Stromal cell of bone marrow (primary cell): ENCODE measurements at places on chromosomes 2 and 18.
A peak's percentile ranks its signal among the peaks of the same experiment; 100 is the strongest.

- DNase-seq, result no peak
These were observed 94.7 kb upstream of the CDKL4 start for GRCh38 chr2:39338502-39338901.

DNA sequence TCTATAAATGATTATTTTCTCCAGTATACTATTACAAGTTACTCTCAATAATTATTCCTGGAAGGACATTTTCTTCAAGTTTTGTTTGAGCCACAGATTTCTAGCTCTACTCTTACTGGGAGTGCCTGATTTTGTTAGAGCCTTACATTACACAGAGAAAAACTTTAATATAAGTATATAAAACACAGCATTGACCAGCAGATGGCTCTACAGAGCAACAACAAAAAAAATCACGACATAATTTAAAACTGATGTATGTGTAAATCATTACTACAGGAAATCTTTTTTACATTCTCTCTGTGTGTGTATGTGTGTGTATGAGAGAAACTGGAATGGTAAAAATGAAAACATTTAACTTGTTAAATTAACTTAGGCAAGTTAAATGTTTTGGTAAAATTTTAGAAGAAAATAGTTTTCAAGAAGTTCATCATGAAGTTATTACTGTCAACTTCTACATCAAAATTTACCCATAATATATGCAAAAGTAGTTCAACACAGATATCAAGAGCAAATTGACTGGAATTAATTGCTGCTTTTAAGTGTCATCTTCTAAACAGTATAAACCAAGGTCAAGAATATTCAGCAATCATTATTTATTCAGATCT, 103.3 kb downstream of the MDH1 start:
- peak; percentile 33 for DNase-seq

- peak; percentile 30 for DNase-seq
These were observed 467.7 kb upstream of the ID2 start for GRCh38 chr2:8214036-8214615.

DNA sequence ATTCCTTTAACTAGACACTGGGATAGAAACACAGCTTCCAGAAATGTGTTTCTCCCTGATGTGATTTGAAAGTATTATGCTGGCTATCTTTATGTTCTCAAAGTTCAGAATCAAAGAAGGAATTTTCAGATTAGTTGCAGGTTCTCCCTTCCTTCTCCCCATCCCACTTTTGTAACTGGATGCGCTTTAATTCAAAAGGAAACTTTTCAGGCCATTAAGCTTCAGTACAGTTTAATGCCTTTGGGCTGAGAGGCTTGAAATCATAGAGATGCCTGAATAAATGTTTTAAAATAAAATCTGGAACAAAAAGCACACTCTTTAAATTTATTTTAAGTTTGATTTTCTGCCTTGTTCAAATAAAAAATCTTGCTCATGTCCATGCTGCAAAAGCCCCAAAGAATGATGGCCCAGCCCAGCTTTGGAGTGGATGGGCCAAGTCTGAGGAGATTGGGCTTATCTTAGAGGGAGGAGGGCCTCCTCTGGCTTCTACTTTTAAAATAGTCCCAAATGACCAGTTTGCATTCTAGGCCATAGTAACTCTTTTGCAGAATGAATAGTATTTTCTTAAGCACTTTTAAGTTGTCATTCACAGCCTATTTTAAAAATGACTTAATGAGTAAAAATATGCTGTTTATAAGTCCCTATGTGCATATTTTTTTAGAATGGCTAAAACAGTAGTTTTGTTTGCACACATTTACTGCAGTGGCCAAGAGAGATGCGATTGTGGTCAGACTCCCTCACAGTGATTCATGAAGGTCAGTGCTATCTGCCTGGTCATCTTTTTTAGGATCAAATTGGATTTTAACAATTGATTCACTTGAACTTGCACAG, 129.2 kb downstream of the MTX2 start:
- DNase-seq, result no peak

GRCh38 chr2:63424329-63425078, 163.8 kb downstream of the WDPCP start:
- peak; percentile 3 for DNase-seq

- no peak for DNase-seq
These were observed 51.3 kb downstream of the SERTAD2 start for GRCh38 chr2:64602436-64602835.

DNA sequence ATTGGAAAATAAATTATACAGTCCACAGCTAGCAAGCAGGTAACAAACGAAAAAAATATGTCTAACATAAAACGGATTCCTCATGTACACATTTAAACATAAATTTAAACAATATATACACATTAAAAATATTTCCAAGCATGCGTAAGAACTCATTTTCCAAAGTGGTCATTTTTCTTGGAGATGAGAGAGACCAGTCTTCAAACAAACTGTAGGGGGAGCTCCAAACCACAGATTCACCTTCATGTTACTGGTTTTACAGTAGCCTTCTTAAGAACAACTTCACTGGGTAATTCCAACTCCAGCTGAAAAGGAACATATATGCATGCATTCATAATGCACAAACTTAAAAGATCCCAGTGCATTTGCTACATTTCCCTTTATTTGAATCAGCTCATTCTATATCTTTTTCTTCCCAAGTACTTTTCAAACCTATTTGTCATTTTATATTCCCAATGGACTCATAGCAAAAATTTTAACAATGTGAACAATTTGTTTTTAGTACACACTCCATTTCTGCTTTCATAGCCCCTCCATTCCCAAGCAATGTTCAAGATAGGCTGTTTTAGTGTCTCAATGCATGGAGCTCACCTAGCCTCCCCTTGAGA, 4.7 kb upstream of the STAMBP start:
- peak; percentile 68 for DNase-seq

DNA sequence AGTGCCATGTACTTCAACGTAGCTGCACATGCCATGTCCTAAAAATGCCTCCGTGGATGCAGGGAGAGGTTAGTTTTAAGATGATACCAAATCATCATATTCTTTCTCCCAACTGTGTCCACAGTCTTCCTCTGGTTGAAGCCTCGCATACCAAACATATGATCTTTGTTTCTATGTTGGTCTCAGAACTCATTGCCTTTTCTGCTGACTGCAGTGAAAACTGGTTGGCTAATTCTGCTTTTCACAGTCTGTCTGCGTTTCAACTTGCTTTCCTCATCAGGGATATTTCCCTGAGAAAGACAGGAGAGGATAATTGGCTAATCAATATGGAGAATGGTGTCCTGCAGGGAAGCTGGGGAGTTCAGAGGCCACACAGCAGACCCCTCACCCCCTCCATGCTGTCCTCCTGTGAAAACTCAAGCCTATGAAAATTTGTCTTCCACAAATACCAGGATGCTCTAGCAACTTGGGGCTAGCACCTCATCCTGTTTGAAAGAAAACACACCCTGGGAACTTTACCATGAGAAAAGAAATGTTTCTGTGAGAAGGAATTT, 192.2 kb upstream of the PXDN start:
- no peak for DNase-seq

GRCh38 chr18:55114876-55115275, 155.6 kb upstream of the CCDC68 start:
- no peak for DNase-seq

- DNase-seq, result peak; percentile 30
These were observed 759 bp downstream of the PPP4R3B start for GRCh38 chr2:55616551-55617174.

DNA sequence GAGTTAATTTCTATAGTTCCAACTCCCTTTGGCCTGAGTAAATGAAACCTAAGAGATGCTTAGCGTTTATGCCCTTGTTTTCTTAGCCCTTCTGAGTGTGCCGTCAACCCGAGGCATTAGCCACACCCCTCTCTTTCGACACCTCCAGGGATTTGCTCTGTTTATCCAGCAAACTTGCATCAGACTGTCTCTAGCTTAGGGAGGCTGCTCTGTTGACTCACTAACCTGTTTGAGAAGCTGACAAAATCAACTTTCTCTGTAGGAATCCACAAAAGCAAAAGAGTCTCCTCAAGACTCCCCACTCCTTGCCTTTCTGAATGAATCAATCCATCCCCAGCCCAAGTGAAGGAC, 317.6 kb downstream of the TNS1 start:
- peak; percentile 98 for DNase-seq

DNA sequence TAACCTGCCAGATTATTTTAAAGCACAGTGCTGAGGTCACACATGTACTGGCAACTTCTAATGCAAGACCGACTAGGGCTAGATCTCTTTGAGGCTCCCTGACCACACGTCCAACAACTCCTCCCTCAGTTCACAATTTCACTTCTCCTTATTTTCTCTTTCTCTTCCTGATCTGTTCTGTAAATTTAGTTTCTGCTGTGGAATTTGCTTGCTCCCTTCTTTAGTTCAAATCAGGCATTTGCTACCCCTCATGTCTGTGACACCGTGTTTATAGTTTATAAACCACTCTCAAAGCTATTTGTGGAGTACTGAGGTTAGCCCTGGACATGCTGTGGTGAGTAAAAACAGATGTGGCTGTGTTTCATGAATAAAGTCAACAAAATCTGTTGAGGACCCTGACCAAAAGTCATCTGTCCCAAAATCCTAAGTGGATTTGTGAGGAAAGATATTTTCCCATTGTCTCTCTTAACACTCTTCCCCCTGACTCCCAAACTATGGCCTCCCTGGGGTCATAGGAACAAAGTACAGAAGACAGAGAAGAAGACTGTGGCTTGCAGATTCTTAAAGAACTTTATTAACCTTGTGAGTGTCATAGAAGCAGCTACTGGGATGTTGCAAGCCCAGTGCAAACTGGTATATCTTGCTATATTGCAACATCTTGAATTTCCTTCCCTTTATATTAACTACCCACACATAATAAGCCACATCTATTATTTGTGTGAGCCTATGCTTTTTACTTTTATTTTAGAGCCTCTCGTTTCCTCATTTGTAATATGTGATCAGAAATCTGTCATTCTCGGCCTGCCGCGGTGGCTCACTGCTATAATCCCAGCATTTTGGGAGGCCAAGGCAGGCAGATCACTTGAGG, 3.5 kb upstream of the NAGK start:
- no peak for DNase-seq
